ENCODE measurements at places on chromosomes 1 and 21.

DNA sequence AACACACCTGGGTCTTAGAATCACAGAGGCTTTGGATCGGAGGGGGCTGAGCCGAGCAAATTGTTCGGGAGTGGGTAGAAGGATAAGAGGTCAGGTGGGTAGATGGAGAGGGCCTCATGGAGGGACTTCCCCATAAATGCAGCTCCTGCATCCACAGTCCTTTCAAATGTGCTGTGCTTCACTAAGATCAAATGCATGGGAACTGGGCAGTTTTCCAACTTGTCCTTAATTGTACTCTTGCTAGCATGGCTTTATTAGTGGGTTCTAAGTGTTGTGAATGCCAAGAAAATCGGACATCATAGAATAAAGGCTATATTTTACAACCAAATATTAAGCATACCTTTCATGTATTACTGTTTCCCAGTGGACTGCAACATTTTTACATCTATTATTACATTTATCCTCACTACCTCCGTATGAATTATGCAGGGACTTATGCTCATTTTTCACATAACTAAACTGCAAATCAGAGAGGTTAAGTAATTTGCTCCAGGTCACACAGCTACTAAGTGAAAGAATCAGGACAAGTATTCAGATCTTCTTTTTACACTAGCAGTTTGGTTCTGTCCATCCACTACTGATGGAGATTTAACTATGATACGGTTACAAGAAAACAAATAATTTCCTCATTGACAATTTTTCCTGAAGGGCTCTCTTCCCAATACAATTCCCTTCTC, 174.5 kb upstream of the RUNX1 start:
- peaks cover 6% of the 10 kb centered on the region for H3K4me1 ChIP-seq
- H3K36me3 ChIP-seq: no peaks in the 10 kb centered on the region
- H3K27ac ChIP-seq: no peak overlapping the region
- H3K4me3 ChIP-seq: no peak overlapping the region
- no peaks in the 10 kb centered on the region for H3K27me3 ChIP-seq

DNA sequence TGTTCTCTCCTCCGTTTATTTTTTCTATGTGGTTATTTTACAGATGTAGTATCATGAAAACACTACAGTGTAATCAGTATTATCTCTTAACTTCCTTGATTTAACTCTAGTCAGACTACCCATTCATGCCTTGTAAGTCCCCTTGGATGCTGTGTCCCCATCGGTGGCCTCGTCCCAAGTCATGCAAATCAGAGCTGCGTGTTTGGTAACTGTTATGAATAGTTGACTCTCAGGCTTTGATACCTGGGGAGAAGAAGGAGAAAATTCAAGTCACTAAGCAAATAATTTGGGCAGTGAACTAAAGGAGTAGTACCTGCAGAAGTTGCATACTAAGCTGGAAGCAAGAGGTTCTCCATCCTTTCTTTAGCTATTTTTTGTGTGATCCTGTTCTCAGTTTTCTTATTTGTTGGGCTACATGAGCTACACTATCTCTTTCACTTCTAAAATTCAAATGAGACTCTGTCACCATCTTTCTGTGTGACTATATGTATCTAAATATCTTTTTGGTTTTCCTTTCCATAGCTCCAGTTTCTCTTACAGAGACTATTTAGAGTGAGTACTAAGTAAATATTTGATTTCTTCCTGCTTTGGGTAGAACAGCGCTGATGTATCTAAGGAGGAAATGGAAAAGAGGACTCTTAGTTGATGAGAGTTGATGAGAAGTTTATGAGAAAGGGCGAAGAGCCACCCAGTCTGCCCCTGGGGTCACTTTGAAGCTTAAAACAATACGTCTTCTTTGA, 50.9 kb downstream of the VANGL2 start:
- no peaks in the 10 kb centered on the region for H3K36me3 ChIP-seq
- peaks cover 3% of the 10 kb centered on the region for H3K27me3 ChIP-seq
- H3K27ac ChIP-seq: no peak overlapping the region
- H3K4me1 ChIP-seq: no peaks in the 10 kb centered on the region
- no peak overlapping the region for H3K4me3 ChIP-seq

- peaks cover 4% of the 10 kb centered on the region for H3K4me1 ChIP-seq
- peaks cover 17% of the 10 kb centered on the region for H3K36me3 ChIP-seq
- H3K27me3 ChIP-seq: peaks cover 15% of the 10 kb centered on the region
- H3K4me3 ChIP-seq: peak overlapping the region; percentile 18
These were observed 1.3 kb downstream of the ADAMTS1 start for GRCh38 chr21:26843933-26844257.

DNA sequence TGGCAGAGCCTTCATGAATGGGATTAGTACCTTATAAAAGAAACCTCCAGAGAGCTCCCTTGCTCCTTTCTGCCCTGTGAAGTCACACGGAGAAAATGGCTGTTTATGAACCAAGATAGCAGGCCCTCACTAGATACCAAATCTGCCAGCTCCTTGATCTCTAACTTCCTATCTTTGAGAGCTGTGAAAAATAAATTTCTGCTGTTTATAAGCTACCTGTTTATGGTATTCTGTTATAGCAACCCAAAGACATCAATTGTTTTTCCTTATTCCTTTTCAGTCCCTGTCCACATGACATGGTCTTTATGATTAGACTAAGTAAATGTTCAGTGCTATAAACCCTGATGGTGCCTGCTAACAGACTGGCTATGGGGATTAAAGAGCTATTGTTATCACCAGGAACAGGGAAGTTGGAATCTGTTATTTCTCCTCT, 9.7 kb upstream of the STIL start:
- H3K36me3 ChIP-seq: no peaks in the 10 kb centered on the region
- no peak overlapping the region for H3K27ac ChIP-seq
- no peaks in the 10 kb centered on the region for H3K27me3 ChIP-seq

DNA sequence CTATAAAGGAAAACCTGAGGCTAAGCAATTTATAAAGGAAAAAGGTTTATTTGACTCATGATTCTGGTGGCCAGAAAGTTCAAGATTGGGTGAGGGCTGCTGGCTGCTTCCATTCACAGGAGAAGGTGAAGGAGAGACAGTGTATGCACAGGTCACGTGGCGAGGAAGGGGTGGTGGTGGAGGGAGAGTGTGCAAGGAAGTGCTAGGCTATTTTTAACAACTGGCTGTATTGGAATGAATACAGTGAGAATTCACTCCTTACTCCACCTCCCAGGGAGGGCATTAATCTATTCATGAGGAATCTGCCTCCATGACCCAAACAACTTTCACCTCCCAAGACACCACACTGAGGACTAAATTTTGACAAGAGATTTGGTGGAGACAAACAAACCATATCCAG, 51.0 kb downstream of the SYDE2 start:
- no peaks in the 10 kb centered on the region for H3K4me1 ChIP-seq
- H3K27ac ChIP-seq: no peak overlapping the region
- DNase-seq: no peak
- no peak overlapping the region for H3K4me3 ChIP-seq
- H3K36me3 ChIP-seq: no peaks in the 10 kb centered on the region

- no peak overlapping the region for H3K4me3 ChIP-seq
- no peaks in the 10 kb centered on the region for H3K4me1 ChIP-seq
- no peaks in the 10 kb centered on the region for H3K27me3 ChIP-seq
- no peaks in the 10 kb centered on the region for H3K36me3 ChIP-seq
- DNase-seq: no peak
- no peak overlapping the region for H3K27ac ChIP-seq
These were observed 559.5 kb upstream of the CHRM3 start for GRCh38 chr1:238826891-238827290.

GRCh38 chr1:32172621-32173245, 6.7 kb upstream of the TXLNA start:
- no peaks in the 10 kb centered on the region for H3K27me3 ChIP-seq
- DNase-seq: no peak
- no peaks in the 10 kb centered on the region for H3K4me1 ChIP-seq
- no peak overlapping the region for H3K4me3 ChIP-seq
- H3K36me3 ChIP-seq: peaks cover 40% of the 10 kb centered on the region

DNA sequence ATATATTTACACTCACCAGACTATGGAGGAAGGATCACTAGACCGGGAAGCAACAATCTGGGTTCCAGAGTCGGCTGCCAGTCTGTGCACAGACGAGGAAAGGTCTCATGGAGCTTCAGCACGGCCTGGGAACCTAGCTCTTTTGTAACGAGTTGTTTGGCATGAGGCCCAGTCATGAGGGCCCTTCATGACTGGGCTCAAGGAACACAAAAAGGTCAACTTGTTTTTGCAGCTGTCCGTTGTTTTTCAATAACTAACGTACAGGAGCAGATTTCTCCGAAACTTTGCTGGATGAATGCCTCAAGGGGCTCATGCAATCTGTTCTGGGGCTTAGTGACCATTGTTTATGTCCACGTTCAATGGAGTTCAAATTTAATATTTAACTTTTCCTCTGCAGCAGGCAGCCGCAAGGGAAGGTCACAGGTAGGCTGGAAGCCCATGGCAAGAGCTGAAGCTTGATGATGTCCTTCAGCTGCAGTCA, 5.9 kb upstream of the STUM start:
- peaks cover 3% of the 10 kb centered on the region for H3K4me1 ChIP-seq
- H3K4me3 ChIP-seq: no peak overlapping the region
- no peaks in the 10 kb centered on the region for H3K36me3 ChIP-seq
- no peak overlapping the region for H3K27ac ChIP-seq
- H3K27me3 ChIP-seq: no peaks in the 10 kb centered on the region

DNA sequence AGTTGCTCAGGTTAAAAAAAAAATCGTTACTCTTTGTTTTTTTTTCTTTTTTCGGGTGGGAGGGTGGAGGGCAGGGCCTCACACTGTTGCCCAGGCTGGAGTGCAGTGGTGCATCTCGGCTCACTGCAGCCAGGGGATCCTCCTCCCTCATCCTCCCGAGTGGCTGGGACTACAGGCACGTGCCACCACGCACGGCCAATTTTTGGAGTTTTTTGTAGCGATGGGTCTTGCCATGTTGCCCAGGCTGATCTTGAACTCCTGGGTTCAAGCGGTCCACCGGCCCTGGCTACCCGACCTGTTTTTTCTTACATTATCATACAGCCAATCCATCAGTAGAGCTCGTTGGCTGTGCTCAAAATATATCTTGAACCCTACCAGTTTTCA, 2.2 kb upstream of the USP1 start:
- no peak for DNase-seq
- H3K27ac ChIP-seq: no peak overlapping the region
- H3K36me3 ChIP-seq: no peaks in the 10 kb centered on the region
- H3K27me3 ChIP-seq: no peaks in the 10 kb centered on the region

DNA sequence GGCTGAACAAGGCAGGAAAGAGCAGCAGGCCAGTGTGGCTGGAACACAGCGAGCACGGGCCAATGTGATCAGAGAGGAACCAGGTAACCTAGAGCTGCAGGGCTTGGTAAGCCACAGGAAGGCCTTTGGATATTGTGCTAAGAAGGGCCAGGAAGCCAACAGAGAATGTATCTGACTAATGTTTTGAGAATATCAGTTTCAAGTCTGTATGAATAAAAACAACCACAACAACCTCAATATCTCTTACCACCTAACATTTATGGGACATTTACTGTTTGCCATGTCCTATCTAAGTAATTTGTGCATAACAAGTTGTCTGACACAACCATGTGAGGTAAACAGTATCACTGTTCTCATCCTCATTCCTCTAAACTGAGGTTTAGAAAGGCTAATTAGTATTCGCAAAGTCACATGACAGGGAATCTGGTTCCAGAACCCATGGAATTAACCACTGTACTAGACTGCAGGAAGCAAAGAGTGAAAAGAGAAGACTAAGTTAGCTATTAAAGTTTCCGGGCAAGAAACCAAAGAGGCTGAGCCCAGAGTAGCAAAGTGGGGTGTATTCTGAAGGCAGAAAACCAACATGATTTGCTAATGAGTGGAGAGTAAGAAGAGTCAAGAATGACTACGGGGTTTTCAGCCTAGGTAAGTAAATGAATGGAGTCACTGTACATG, 38.9 kb downstream of the SPRTN start:
- H3K27ac ChIP-seq: no peak overlapping the region
- H3K4me1 ChIP-seq: peaks cover 3% of the 10 kb centered on the region
- no peaks in the 10 kb centered on the region for H3K36me3 ChIP-seq
- no peak overlapping the region for H3K4me3 ChIP-seq

DNA sequence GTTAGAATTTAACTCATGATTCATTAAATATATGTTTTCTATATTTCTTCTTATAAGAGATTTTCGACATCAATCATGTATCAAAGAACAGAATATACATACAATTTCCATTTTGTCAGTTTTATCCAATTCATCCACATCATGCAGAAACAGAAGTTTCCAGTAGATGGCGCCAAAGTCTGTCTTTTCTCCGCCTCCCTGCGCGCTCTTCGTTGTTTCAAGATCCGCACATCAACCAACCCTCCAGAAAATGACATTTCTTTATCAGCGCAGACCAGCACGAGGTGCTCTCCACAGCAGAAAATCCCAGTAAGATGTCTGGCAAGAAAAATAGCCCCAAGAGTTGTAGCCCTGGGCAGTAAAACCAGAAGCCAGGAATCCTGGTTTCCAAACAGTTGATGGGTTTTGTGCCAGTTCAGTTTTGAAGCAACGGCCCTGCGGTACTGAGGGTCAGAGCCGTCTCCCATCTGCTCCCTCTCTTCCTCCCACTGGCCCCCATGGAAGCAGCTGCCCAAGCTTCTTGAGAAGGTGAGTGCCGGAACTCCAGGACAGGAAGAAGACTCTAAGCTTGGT, 38.6 kb upstream of the GPR137B start:
- H3K4me3 ChIP-seq: no peak overlapping the region
- peaks cover 11% of the 10 kb centered on the region for H3K27me3 ChIP-seq
- H3K4me1 ChIP-seq: no peaks in the 10 kb centered on the region
- no peaks in the 10 kb centered on the region for H3K36me3 ChIP-seq
- DNase-seq: peak; percentile 57
- H3K27ac ChIP-seq: no peak overlapping the region

GRCh38 chr21:39562791-39563770, 49.7 kb upstream of the B3GALT5 start:
- H3K4me1 ChIP-seq: peaks cover 11% of the 10 kb centered on the region
- H3K4me3 ChIP-seq: no peak overlapping the region
- H3K36me3 ChIP-seq: no peaks in the 10 kb centered on the region
